ENCODE measurements at places on chromosomes 2 and 18.

DNA sequence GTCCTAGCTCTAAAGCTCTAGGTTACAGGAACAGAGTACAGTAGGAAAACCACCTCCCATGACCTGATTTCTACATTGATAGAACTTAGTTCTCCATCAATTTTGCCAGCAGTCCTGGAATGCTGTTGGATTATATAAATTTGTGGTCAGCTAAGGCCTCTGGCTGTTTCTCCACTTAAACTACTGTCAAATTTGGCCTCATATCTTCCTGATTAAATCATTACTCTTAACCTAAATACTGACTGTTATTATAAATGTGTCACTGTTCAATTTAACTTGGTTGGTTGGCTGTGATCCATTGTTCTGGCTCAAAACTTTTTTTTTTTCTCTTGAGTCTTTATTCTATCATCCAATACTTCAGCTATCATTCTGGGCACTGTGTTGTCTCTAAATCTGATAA lies 71.2 kb downstream of the TGFA start:
- no peak for DNase-seq

DNA sequence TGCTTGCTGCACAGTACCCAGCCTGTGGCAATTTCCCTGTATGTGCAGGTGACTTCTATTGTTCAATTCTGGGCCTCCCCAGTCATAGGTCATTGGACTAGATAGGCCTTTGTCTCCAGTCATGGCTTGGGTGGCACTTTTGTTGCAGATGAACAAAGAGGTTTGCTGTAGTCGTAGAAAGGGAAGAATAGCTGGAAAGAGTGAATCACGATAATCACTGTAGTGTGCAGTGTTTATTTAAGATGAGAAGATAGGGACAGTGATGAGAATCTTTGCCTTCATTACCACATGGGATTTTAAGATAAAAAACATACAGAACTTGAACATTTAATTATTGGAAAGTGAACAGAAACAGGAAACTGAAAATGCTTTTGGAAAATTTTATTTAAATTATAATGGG lies 156.1 kb upstream of the CYRIA start:
- no peak for DNase-seq

DNA sequence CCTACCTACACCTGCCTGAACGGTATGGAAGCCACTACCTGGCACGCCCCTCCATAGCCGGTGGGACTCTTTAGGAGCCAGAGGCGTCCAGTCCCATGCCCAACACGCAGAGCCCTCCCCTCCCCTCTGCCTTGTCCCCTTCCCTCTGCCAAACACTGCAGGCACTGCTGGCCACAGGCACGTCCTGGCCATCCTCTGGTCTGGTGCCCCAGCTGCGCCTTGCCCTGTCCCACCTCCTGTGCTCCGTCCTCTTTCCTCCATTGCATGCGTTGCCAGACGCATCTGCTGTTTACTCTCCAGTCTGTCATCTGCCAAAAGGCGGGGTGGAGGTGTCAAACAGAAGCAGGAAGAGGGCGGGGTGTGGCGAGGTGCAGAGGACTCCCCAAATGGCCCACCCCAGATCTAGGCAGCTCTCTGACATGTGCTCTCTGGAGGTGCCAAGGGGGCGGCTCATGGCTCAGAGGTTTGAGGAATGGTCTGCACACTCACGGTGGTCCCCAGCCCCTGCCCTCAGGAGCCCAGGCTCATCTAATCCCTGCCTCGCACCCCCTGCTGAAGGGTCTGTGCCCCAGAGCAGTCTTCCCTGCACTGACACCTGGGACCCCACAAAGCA lies 45.1 kb downstream of the HS6ST1 start:
- DNase-seq, result no peak

DNA sequence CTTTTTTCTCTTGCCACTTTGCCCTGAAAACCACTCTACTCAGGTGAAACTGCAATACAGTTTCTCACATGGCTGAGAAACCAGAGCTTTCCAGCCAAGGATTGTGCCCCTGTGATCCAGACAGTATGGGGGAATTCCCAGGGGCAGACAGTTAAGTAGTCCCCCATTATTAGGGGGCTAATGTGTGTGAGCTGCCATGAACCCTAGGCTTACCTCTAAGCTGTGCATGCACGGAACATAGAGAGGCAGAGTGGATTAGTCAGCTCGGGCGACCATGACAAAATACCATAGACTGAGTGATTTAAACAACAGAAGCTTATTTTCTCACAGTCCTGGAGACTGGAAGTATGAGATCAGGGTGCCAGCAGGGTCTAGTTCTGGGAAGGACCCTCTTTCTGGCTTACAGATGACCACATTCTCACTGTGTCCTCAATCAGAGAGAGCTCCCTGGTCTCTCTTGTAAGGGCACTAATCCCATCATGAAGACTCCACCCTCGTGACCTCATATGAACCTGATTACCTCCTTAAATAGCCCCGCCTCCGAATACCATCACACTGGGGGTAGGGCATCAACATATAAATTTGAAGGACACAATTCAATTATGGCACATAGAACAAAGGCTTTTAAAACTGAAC lies 215.1 kb downstream of the EIPR1 start:
- no peak for DNase-seq

- no peak for DNase-seq
Measured at GRCh38 chr2:40279001-40279400, 172.9 kb downstream of the SLC8A1 start.

DNA sequence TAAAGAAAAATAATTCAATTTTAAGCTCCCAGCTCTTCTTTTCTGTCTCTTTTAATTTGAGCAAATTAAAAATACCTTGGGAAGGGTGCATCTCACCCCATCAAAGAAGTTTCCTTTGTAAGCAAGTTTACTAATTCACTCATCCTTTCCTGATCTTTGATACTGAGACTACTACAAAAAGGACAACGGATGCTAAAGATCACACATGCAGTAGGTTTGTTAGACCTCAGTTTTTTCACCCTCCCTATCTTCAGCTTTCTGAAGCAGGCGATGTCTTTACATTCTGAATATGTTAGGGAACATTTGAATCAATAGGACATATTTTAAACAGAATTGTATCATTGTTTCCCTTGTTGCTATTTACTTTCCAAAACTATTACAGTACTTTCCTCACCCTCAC lies 6.0 kb upstream of the HNRNPLL start:
- no peak for DNase-seq
